Naive thymus-derived CD4-positive, alpha-beta T cell (primary cell): ENCODE measurements at places on chromosomes 2 and 18. TPM values are rescaled to one million over a fixed set of nuclear protein-coding genes. Genes with fewer than 3 reads are reported as not detected.

- no peak for DNase-seq
Measured at GRCh38 chr18:46676182-46676835, 19.3 kb upstream of the LOXHD1 start.

DNA sequence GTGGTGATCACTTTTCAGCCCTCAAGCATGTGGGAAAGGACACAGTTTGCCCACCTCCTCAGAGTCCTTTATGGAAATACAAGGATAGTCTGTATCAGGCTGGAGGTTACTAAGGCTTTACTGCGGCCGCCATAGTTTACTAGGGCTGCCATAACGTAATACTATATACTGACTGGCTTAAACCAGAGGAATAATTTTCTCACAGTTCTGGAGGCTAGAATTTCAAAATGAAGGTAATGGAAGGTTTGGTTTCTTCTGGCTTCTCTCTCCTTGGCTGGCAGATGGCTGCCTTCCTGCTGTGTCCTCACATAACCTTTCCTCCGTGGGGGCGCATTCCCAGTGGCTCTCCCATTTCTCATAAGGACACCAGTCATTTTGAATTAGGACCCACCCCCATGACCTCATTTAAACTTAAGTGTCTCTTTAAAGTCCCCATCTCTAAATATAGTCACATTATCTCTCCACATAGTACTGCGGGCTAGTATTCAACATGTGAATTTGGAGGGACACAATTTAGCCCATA, 12.5 kb upstream of the ATIC start:
- DNase-seq = no peak

- DNase-seq = no peak
Measured at GRCh38 chr2:40317046-40317445, 134.8 kb downstream of the SLC8A1 start.

DNA sequence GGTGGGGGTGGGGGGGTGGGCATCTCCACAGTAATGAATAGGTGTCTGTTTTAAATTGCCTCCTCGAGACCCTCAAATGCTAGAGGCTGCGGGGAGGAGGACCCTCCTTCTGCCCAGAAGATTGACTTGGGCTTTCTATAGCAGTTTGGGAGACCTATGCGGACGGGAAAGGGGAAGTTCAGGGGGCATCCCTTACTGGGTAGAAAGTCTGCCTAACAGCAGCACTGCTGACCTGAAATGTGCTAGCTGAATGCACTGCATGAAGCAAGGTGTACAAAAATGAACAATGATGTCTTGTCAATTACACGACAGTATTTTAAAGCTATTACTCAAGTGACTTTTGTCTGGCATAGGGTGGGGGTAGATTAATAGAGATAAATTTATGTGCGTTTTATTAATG, 2.5 kb downstream of the DCC start:
- no peak for DNase-seq

GRCh38 chr2:233434666-233435330, 80.5 kb downstream of the DGKD start:
- peak; percentile 15 for DNase-seq

DNA sequence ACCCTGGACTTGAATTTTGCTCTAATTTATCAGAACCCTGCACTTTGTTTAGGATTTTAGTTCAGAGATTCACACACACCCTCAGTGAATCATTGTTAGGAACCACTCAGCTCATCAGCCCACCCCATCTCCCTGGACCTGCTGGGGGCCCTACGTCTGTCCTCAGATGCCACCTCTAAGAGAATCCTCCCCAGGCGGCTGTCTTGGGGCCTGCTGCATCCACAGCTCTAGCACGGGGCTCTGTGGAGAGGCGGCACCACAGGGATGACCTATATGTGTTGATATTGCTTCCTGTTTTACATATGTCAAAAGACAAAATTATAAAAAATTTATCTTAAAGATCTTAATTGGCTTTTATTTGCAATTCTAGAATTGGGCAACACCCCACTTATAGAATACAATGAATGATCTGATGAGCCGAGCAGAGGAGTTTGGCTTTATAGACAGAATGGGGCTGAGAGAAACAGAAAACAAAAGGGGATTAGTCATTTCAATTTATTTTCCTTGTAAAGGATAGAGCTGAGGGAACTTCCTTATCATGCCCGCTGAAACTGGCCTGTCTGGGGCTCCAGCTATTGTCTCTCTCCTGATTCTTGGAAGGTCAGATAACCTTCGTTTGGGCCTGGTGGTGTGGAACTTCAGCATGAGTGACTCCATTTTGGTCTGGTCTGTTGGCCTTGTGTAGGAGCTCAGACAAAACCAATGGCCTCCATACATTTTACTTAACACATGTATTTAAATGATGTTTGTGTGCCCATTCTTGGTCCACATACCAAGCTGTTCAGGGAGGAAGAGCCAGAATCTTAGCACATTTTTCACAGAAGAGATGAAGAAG, 1.4 kb downstream of the MYO7B start:
- no peak for DNase-seq

DNA sequence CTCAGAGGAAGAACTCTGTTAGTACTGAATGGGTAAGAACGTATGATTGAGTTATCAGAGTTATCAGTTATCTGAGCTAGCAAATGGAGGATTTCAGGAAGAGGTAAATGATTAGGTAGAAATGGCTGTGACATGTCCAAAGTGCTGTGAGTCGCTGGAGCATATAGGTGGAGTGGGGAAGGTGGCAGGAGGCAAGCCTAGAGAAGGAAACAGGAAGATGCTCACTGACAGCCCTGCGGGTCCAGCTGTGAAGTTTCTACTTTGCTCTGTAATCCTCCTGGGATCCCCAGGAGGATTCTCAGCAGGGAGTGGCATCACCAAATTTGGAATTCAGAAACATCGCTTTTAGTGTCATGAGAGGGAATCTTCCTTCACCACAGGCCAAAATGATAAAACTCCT, 52.0 kb downstream of the GYPC start:
- no peak for DNase-seq

- DNase-seq = no peak
Measured at GRCh38 chr2:128377071-128377910, 58.6 kb upstream of the HS6ST1 start.

DNA sequence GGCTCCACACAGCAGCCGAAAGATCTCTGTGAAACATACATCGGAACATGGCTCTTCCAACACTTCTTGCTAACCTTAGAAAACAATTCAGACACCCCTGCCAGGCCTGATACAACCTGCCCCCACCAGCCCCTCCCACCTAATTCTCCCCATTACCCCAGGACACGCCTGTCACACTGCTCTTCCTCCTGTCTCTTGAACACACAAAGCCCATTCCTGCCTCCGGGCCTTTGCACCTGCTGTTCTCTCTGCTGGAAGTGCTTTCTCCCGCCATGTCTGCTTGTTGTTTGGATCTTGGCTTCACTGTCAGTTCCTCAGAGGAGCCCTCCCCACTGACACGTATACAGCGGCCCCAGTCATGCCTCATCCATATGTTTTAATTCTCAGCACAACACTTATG, 24.1 kb downstream of the CELF4 start:
- DNase-seq = no peak

DNA sequence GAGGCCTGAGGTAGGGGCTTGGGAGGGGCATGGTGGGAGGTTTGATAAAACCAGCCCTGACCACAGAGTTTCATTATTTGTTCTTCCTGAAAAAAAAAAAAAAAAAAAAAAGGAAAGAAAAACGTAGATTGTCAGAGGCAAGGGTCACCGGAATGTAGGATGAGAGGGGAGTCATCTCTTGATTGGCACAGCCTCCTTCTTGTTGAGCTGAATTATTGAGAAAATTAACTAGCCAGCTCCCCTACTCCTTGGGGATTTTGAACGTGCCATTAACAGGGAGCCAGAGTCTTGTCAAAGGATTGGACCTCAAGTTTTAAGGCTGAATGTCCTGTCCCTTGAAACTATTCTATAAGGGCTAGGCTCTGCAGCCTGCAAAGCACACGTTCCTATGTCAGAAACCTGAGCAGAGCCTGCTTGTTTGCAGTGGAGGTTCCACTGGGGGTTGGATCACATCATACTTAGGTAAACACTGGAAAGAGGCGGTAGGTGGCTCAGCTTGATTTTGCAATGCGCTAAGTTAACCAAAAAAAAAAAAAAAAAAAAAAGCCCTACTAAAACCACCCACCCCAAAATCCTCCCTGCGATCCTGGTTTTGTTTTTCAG, 2.3 kb downstream of the INHBB start:
- DNase-seq = no peak

GRCh38 chr2:15038366-15039364, 406.1 kb downstream of the LRATD1 start:
- no peak for DNase-seq

- no peak for DNase-seq
Measured at GRCh38 chr18:62938487-62938886, 223.1 kb downstream of the PHLPP1 start.

DNA sequence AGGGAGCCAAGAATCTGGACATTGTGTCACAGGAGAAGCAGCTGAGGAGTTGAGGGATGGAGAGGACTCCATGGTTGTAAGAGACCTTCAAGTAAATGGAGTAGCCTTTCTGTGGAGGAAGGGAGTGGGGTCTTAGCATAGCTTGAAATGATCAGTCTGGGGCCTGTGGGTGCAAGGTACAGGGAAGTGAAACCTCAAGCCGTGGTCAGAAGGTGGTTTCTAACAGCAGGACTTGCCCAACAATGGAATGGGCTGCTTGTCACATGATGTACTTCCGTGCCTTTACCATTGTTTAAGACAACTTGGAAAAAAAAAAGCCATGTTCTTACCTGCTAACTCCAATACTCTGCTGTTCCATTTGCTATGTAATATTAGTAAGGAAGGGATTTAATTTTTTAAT, 140.7 kb downstream of the LDLRAD4 start:
- DNase-seq = no peak

GRCh38 chr2:151649966-151650365, 84.3 kb downstream of the NEB start:
- DNase-seq = no peak

- no peak for DNase-seq
Measured at GRCh38 chr2:214593727-214594126, 182.9 kb downstream of the VWC2L start.

- no peak for DNase-seq
Measured at GRCh38 chr2:38016219-38016618, 59.7 kb downstream of the CYP1B1 start.

DNA sequence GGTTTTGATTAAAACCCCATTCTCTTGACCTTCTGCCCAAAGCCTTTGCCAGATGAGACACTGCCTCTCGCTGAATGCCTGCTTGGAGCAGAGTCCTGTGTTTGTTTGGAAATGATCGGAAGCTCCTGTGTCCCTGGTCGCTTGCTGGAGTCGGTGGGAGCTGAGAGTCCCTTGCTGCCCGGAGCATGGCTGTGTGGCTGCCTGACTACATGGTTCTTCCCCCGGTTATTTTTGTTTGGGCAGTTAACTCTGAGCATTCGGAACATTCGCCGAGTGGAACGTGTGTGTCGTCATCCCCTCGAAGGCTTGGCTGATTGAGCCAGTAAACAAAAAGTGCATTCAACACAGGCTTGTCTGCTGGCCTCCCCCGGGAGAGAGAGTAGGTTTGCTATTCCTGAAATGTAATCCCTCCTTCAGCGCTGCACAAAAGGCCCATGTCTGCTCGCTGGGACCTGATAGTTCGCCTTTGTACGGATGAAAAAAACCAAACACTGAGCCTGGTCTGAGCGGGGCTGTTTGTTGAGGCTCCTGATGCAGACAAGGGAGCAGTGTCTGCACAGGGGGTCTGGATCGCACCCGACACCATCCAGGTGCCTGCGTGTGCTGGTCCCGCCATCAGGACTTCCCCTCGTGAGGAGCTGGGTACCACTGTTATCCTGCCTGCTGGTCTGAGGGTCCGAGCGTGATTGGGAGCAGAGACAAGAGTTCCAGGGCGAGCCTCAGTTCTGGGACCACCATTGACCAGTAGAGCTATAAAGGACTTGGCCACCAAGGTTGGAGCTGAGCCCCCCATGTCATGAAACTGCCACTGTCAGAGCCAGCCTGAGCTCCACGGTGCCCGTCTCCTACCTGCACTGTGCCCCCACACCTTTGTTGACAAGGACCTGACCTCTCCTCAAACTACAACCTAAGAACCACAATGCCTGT, 83.8 kb downstream of the AGAP1 start:
- DNase-seq = no peak

- DNase-seq = no peak
Measured at GRCh38 chr2:29743516-29743915, 177.9 kb downstream of the ALK start.

DNA sequence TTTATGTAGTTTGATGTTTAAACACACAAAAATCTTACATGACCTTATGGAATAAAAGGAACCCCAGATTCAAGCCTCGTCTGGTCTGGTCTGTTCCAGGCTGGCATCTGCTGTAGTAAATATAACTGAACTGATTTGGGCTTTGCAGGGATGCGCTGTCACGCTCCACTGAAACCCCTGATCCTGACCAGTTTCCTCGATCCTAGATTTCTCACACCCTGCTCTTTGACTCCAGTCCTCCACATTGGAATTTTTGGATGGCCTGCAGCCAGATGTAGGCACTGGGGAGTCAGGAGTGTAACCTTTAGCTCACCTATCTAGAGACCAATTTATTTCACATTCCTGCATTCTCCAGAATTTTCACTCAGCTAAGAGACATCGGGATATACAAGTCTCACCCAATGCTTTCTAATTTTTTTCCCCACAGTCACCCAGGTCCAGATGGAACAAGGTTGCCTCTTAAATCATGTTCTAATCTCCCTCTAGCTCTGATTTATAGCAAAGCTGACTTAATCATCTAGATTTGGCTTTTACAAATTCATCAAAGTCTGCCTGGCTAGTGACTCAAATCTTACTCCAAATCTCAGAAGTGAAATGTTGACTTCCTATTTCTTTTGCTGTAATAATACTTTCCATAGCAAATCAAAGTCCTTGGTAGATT, 219.6 kb downstream of the CD226 start:
- no peak for DNase-seq

DNA sequence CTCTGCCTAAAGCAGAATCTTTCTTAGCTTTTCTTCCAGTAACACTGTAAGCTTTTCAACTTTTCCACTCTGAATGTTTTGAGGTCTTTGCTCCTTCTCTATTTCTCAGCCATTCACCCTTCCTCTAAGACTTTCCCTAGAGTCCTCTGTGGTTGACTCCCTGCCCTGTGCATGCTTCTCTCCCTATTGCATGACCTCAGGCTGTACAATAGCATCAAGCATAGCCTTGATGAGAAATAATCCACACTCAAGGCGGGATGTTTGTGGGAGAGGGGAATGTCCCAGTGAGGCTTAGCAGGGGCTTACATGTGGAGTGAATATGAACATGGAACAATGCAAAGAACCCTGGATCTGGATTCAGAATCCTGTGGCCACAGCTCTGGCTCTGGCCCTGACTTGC, 48.4 kb upstream of the IGFBP5 start:
- DNase-seq = no peak

The CYRIA gene
- 48.7 TPM for total RNA-seq

The OSBPL6 gene
- total RNA-seq = 0.40 TPM

The MAPK4 gene
- not detected for total RNA-seq

The MAB21L4 gene
- not detected for total RNA-seq

The PSMA8 gene
- total RNA-seq = 0.89 TPM

The KDSR gene
- 48.7 TPM for total RNA-seq

The WDR35 gene
- 3.5 and 3.8 TPM in 2 replicates for total RNA-seq

The GPR39 gene
- not detected for total RNA-seq

The ELAC1 gene
- total RNA-seq = 6.3 and 8.0 TPM in 2 replicates

The ATAD2B gene
- 43.3 TPM for total RNA-seq

The MARCO gene
- total RNA-seq = 0.48 TPM

The CFAP53 gene
- 0.19 and 0.41 TPM in 2 replicates for total RNA-seq

The CDH19 gene
- total RNA-seq = not detected in 2 replicates

The L3MBTL4 gene
- 0.95 TPM for total RNA-seq
